SHP77 (cell line): ENCODE measurements at places on chromosomes 13 and 19.
A peak's percentile ranks its signal among the peaks of the same experiment; 100 is the strongest.

- DNase-seq = peak; percentile 46
These were observed 2.6 kb downstream of the MBNL2 start for GRCh38 chr13:97224544-97225300.

DNA sequence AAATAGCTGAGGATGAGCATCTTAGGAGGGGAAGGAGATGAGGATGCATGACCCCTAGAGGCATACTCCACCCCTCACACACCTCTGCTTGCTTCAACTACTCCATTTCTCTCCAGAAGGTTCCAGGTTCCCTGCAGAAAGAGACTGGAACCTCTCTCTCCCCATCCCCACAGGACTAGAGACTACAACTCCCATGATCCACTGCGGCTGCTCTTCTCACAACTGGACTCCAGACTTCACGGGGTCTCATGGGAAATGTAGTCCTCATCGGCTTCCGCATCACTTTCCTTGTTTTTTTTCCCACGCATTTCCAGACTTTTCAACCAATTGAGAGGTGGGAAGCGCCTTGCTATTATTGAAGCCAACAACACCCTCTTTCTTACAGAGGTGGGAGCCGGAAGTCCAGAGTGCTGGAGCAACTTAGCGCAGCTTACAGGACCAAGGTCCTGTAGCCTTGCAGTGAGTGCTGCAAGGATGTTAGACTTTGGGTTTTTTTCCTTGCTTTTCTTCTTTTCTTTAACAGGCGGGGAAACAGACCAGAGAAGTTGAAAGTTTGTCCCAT is 13.9 kb upstream of the CACNG6 start:
- peak; percentile 70 for DNase-seq

DNA sequence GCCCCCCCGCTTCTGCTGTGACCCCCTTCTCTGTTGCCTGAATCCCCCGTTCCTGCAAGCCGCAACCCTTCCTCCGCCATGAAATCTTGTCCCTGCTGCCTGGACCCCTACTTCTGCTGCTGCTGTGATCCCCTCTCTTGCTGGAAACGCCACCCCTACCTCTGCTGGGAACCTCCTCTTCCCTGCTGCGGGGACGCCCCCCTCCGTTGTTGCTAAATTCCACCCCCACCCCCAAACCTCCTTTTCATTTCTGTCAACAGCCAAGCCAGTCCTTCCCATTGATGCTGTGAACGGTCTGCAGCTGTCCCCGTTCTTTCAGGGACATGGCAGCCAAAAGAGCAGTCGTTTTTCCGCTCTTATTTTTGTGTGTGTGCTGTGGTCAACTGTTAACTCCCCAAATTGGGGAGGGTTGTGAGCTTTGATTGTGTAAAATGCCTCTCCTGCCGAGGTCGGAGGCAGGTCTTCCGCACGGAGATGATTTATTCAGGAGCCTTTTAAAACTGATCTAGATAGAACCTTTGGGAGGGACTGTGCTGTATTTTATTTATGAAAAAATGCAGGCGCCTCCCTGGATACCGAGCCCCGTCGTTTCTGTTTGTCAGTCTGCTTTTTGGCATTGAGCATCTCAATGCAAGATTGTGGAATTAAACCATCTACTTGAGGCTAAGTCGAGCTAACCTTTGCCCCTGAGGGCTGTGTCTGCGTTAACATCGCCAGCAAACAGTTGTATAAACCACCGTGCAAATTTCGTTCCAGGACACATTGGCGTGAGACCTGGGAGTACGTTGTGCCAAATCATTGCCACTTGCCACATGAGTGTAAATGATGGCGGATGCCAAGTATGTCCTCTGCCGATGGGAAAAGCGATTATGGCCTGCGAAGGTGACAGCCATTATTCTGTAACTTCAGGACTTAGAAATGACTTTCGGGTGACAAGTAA is 27.9 kb upstream of the NDUFS7 start:
- DNase-seq = no peak

DNA sequence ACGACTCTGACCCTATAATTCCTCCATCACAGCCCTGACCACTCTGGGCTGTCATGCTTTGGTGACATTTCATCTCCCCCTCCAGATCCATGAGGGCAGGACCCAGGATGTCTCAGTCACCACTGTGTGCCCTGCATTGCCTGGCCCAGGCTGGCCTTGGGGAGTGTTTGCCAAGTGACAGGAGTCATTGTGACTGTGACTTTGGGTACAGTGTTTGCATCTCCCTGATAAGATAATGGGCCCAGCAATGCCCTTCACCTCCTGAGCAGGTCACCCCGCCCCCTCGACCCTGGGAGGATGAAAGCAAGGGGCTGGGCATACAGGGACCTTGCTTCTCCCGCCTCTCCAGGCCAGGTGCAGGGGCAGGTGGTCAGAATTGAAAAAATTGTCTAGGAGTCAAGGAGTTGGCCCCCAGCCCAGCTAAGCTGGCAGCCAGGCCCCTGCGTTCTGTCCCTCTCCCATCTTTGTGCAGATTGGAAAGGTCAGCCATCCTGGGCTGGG is 5.9 kb upstream of the ATP4A start:
- DNase-seq = peak; percentile 57

DNA sequence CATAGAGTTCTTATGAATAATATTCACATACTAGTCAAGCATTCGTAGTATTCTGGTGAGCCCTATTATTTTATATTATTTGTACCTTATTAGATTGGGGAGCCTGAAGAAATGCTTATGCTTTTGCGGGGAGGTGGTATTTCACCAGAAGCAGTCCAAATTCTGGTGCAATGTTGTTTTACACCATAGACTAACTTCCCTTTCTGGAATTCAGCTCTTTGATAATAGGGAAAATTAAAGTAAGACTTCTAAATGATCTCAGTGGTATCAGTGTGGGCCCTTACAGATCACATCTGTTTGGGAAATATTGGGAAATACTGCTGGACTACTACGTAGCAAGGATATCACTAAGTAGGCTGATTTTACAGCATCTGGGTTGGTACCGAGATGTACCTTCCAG is 34.2 kb downstream of the KCTD12 start:
- no peak for DNase-seq

GRCh38 chr13:42594481-42595252 is 20.7 kb downstream of the TNFSF11 start:
- DNase-seq = peak; percentile 29

- DNase-seq = no peak
These were observed 34.9 kb downstream of the LRCH1 start for GRCh38 chr13:46587807-46588418.

DNA sequence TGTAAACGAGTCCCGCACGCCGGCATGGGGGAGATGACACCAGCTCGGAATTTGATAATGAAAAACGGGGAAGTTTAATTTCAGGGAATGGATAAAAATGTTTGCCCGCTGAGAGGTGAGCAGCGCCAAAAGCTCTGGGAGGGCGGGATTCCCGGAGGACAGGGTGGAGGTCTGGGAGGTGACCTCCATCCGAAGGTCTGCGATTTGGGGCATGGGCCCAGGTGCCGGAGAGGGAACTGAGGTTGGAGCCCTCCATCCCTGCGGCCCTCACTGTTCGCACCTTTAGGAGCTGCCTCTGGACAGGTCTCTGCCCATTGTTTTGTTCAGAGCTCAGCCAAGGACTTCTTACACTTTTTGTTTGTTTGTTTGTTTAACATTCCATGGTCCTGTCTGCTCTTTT is 129.8 kb downstream of the URI1 start:
- DNase-seq = no peak

GRCh38 chr13:100473501-100474044 is 115.0 kb downstream of the GGACT start:
- no peak for DNase-seq

GRCh38 chr13:103386341-103386740 is 320.1 kb upstream of the SLC10A2 start:
- no peak for DNase-seq

GRCh38 chr13:40464337-40465014 is 202.0 kb downstream of the FOXO1 start:
- peak; percentile 64 for DNase-seq

DNA sequence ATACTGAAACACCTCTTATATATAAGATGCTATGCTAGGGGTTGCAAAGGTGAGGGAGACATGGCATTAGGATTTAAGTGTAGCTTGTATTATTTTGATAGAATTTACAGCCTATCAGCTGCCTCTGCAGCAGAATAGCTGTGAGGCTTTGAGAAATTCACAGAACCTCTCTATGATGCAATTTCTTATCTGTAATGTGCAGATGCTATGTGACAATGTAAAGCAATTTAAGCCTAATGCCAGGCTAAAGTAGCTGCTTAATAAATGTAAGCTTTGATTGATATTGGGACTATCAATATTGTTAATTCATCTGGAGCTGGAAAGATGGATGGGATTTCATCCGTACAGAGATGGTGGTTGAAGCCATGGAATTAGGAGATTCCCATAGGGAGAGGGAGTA is 1.6 kb downstream of the ADGRE3 start:
- no peak for DNase-seq

- DNase-seq = no peak
These were observed 128.1 kb downstream of the TUBA3C start for GRCh38 chr13:19053561-19053960.

DNA sequence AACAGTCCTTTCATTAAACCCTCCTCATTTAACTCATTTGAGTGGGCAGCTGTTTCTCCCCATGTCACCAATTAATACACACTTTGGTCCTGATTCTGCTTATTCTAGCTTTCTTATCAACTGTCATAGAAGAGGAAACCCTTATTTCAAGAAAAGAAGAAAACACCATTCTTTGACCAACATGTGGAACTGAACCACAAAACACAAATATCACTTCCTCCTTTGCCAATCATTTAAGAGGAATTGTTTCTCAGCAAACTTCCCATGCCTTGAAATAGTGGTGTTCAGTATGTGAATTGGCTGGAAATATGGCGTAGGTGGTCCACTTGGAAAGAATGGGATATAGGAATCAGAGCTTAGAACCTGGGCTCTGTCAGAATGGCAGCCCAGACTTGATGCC is 20.4 kb downstream of the MBD3L2B start:
- no peak for DNase-seq

DNA sequence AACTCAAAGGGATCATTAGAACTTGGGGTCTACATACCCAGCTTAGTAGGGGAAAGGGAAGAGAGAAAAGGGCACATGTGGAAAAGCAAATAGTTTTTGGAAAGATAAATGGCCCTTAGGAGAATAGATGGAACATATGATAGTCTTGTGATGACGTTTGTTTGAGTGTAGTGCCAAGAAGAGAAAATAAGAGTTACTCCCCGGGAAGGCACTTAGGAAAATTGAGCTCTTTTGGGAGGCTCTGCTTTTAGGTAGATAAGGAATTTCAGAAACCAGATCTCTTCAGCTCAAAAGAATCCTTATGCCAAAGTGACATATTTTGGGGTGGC is 44.8 kb upstream of the SERTM1 start:
- DNase-seq = no peak

DNA sequence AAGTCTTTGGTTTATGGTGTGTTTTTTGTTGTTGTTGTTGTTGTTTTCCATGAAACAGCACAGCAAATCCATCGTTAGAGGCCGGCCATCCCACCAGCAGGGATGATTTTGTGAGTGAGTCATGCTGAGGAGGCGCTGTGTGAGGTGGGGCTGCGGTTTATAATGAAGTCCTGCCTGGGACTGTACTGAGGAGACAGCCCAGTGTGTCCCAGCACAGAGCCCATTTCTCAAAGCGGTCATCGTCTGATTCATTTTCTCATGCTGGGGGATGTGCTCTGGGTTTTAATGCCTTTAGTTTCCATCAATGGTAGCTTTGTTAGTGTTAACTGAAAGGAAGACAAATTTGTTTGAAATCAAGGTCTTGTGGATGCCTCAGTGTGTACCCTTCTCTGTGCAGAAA is 129.3 kb upstream of the SERP2 start:
- DNase-seq = no peak

DNA sequence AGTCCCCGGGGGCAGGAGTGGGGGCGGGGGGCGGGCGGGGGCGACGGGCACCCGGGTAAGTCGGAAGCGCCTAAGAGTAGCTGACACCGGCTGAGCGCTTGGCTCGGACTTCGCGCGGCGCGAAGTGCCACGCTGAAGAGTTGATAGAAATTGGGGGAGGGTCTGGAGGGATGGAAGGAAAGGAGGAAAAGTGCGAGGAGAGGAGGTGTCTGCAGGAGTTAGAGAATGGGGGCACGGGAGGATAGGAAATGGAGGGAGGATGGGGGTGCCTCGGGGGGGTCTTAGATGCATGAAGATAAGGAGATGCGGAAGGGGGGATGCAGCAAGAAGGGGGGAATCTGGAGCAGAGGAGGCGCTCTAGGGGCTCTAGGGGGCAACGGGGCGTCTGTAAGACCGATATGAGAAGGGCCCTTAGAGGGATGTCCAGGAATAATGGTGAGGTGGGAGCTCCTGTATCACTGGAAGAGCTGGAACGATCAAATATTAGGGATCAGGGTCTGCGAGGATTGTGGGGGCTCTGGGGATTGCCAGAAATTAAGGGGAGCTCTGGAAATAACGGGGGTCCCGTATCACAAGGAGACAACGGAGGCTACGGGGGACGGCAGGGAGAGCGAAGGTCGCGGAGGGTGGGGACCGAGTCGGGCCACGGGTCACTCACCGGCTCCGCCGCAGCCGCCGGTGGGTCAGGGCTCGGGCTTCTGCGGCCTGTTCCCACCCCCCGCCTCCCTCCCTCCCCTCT is at the start of gene MYPOP:
TSS of gene MYPOP (minus strand) at position 702 of the 739 bp plus-strand sequence. CDS start 840 bp downstream, outside the sequence.
- no peak for DNase-seq

GRCh38 chr19:38842439-38843174 is 7.2 kb downstream of the HNRNPL start:
- DNase-seq = no peak

- DNase-seq = no peak
These were observed 919.9 kb upstream of the MIR17HG start for GRCh38 chr13:90427322-90428272.

GRCh38 chr19:5829567-5830310 is 9.8 kb downstream of the FUT6 start:
- DNase-seq = no peak

DNA sequence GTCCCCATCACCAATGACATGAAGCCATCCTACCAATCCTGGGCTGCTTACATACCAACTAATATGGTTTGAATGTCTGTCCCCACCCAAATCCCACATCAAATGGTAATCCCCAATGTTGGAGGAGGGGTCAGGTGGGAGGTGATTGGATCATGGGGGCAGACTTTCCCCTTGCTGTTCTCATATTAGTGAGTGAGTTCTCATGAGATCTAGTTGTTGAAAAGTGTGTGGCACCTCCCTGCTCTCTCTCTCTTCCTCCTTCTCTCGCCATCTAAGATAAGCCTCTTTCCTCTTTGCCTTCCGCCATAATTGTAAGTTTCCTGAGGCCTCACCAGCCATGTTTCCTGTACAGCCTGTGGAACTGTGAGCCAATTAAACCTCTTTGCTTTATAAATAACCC is 53.6 kb upstream of the FAM124A start:
- no peak for DNase-seq

DNA sequence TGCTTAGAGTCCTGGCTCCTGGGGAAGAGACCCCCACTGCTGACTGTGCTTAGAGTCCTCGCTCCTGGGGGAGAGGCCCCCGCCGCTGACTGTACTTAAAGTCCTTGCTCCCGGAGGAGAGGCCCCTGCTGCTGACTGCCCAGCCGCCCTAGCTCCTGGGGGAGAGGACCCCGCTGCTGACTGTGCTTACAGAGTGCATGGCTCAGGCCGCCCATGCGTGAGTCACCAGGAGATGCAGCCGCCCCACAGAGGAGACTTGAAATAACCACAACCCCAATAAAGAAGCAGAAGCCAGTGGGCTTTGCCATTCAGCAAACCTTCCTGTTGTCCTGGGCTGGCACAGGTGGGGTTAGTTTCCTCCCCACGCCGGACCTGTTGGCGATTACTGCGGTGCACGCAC is 79.2 kb upstream of the C13orf46 start:
- DNase-seq = no peak
